ENCODE measurements at places on chromosomes 13 and 19.

GRCh38 chr19:38736036-38736412, 8.2 kb downstream of the CAPN12 start:
- DNase-seq, result peak; percentile 53

DNA sequence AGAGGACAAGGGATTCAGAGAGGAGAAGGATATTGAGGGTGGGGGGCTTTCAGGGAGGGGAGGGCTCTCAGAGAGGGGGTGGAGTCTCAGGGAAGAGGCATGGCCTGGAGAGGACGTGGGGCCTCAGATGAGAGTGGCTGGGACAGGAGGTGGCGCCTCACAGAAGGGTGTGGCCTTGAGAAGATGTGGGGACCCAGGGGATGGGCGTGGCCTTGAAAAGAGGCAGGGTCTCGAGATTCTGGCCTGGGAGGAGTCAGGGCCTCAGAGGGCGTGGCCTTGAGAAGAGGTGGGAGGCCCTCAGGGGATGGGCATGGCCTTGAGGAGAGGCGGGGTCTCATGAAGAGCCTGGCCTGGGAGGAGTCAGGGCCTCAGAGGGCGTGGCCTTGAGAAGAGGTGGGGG, 23.7 kb upstream of the TNFSF14 start:
- DNase-seq, result no peak

DNA sequence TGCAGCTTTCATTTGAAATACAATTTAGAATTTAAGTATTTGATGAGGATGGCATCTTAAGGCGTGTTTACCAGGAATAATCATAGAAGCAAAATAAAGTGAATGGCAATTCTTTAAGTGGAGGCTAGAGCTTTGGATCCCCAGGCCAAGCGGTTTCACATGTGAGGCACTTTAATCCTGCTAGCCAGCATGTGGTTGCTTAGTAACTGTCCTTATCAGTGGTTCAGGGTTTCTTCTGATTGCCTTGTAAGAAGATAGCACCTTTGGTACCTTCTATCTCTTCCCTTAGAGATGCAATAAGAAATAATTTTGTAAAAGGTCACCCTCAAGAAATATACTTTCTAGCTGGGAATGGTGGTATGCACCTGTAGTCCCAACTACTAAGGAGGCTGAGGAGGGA, 38.9 kb upstream of the SERP2 start:
- DNase-seq, result no peak

GRCh38 chr13:46484561-46484960, 68.4 kb upstream of the LRCH1 start:
- DNase-seq, result no peak

Data from T-helper 22 cell (primary cell).